ENCODE measurements at places on chromosomes 6 and 20.

DNA sequence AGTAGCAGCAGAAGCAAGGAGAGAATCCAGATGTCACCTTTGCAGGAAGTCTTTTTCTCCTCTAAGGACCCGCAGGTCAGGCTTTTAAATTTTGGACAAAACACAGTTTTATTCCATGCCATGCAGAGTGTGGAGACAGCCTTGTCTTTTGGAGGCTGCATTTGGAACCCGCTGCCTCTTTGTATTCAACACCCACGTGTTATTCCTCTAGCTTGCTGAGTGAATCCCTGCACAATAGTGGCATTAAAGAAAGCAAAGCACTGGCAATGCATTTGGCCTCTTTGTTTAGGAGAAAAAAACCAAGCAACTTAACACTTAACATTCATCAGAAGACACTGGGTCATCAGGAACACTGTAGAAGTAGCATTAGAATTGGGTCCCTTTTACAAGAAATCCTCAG, 43.5 kb downstream of the TFAP2B start:
- DNase-seq: no peak

DNA sequence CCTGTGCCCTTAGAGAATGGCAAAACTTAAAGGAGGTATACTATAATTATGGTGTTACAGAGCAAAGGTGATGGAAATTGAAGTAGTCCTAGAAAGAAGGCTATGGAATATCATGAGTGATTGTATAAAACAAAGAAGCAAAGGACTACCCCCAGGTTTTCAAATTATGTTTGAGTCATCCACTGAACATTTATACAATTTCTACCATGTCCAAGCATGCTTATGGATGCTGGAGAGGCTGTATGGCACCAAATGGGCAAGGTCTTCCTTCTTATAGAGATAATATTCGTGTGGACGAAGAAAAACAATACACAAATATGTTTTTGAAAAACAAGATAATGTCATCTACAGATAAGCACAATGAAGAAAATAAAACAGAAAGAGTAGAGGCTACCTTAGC, 177.5 kb downstream of the KHDC1L start:
- DNase-seq: no peak

DNA sequence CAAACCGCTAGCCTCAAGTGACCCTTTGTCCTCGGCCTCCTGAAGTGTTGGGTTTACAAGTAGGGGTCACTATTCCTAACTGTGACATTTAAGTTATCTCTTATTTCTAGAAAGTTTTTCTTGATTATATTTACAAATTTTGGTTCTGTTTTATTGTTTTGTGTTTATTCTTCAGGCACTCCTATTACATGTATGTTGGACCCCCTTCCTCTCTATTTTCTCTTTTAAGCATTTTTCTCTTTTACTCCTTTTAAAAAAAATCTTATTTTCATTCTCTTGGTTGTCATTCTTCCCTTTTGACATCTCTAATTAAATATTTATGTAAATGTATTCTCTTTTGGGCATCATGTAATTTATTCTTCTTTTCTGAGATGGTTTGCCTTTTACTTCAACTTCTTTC, 50.4 kb upstream of the MAP3K7 start:
- DNase-seq: no peak

GRCh38 chr6:12036766-12037165, 24.7 kb downstream of the HIVEP1 start:
- DNase-seq: no peak

GRCh38 chr20:20215976-20216727, 151.8 kb upstream of the INSM1 start:
- DNase-seq: no peak
